ENCODE measurements at places on chromosomes 4 and X.

DNA sequence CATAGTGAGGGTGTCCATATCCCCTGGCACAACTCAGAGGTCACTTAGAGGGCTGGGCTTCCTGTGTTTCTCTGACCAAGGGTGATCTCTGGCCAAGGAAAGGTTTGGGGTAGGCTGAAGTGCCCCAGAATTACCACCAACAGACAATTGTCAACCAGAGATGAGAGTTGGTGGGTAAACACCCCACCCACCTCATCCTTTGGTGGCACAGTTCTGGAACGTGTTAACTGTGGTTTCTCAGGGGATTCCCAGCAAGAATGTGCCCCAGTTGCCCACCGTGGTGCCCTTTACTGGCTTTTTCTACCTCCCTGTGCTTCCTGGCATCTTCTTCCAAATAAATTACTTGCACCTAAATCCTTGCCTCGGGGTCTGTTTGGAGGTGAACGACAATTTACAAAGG lies 17.1 kb downstream of the GRPR start:
- no peak for DNase-seq

GRCh38 chrX:9586992-9587392 lies 122.1 kb downstream of the TBL1X start:
- no peak for DNase-seq

- no peak for DNase-seq
These were observed 63.1 kb downstream of the SLC10A7 start for GRCh38 chr4:146458594-146458993.

DNA sequence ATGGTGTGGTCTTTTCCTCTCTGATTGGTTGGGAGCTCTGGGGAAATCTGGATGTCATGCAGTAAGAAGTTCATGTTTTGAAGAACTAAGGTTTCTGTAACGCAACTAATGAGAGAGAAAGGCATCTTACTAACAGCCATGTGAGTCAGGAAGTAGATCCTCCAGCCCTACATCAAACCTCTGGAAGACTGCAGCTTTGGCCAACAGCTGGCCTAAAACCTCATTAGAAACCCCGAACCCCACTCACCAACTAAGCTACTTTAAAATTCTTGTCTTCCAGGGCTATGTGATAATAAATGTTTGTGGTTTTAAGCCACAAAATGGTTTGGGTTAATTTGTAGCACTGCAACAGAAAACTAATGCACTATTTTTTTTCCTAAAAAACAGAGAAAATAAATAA lies 549.0 kb upstream of the GRID2 start:
- no peak for DNase-seq

GRCh38 chr4:46931981-46932380 lies 22.9 kb upstream of the COX7B2 start:
- DNase-seq = peak; percentile 46

DNA sequence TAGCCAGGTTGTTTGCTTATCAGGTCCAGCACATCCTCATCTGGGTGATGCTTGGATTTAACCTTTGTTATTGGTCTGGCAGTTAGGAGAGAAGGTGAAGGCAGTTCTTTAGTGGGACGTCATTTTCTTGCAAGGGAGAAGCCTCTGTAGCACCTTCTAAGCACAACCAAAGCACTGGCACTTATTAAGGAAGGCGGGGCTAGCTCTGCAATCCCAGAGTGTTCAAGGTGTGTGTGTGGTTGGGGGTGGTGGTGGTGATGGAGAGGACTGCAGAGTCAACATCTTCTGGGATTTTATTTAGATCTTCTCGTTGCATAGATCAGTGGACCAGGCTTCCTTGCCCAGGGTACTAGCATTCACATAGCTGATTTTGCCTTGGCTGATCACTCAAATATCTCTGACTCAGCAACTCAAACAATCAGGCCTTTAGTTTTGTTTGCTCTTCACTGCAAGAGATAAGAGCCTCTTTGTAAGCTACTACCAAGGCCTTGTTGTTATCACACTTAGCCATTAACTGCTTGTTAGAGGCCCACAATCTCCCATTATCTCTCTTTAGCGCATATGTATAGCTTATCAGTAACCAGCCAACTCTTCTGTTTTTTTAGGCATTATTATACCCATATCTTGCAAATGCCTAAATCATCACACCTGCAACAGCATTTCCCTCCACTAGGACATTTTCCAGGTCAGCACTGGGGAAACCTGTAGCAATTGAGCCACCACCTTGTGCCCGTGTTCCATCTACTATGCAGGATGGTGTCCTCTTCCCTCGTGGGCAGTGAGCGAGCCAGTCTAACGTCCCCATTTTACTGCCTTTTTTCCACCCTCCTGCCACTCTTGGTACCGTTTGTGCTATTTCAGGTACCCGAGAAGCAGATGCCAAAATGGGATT lies 36.5 kb upstream of the LINC00632 start:
- no peak for DNase-seq

- no peak for DNase-seq
These were observed 5.1 kb upstream of the APLN start for GRCh38 chrX:129659861-129660260.

DNA sequence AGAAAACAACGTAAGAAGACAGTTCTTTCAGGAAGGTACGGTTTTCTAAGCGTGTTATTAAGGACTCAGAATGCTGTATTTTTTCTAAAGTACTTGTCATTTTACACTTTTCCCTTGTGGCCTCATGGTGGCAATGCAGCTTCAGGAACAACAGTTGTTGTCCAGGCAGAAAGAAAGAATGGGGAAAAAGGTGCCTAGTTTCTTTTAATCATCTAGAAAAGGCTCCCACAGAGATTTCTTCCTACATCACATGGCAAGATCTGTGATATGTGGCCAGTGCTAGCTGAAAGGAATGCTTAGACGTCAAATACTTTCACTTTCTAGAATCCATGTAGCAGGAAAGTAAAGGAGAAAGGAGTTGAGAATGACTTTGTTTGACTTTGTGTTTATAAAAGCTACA lies 49.0 kb upstream of the TRAM1L1 start:
- DNase-seq = peak; percentile 36

DNA sequence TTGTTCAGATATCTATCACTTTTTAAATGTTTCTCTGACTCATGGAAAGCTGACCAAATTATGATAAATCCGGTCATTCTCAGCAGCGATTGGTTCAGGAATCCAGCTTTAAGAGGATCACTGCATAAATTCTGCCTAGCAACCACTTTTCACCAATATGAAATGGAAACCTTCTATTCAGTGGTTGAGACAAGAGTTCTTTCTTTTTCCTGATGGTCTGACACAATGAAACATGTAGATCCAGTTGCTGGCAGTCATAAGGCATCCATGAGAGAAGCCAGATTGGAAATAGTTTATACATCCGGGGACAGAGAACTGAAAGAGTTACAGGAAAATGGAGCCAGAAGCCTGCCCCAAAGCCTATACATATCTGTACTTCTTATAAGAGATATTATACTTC lies 27.2 kb downstream of the MAB21L2 start:
- DNase-seq = no peak

GRCh38 chrX:3280706-3281105 lies 65.7 kb downstream of the MXRA5 start:
- DNase-seq = no peak
